ENCODE measurements at places on chromosomes 2 and 18.

GRCh38 chr2:56185582-56186046, 1.8 kb downstream of the CCDC85A start:
- peak; percentile 84 for DNase-seq

GRCh38 chr2:128315829-128316776, 2.6 kb downstream of the HS6ST1 start:
- DNase-seq = no peak

DNA sequence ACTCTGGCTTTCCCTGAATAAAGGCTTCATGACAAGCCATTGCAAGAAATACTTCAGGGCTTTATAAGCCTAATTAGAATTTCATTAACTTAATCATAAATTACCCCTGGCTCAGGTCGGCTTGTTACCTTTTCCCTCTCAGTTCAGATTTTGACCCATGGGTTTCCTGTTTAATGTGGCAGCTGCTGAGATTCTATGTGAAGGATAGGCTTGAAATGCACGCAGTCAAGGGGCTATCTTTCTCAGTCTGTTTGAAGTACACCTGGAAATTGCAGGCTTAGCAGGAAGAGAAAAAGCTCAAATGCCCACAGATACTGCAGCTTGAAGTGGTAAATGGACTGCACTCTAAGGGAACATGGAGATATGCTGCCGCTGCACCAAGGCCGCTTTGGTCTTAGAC, 49.4 kb downstream of the CAVIN2 start:
- no peak for DNase-seq

DNA sequence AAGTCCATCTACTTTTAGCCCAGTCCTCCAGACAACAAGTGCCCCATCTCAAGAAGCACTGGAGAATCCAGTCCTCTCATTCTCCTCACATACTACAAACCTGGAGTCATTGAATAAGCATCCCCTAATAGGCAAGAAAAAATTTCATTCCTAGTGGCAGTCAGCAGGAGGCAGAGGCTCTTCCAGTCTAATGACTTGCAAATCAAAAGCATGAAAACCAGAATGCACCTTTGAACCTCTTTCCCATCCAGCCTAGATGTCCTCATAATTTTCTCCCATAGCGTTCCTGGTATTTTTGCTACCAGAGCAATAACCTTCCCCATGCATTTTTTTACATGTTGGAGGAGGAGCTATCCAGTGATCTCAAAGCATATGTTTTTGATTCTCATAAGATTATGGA, 252.6 kb downstream of the TTC32 start:
- no peak for DNase-seq

- DNase-seq = no peak
Observed at GRCh38 chr2:194380011-194380410, 1277.0 kb upstream of the SLC39A10 start.

DNA sequence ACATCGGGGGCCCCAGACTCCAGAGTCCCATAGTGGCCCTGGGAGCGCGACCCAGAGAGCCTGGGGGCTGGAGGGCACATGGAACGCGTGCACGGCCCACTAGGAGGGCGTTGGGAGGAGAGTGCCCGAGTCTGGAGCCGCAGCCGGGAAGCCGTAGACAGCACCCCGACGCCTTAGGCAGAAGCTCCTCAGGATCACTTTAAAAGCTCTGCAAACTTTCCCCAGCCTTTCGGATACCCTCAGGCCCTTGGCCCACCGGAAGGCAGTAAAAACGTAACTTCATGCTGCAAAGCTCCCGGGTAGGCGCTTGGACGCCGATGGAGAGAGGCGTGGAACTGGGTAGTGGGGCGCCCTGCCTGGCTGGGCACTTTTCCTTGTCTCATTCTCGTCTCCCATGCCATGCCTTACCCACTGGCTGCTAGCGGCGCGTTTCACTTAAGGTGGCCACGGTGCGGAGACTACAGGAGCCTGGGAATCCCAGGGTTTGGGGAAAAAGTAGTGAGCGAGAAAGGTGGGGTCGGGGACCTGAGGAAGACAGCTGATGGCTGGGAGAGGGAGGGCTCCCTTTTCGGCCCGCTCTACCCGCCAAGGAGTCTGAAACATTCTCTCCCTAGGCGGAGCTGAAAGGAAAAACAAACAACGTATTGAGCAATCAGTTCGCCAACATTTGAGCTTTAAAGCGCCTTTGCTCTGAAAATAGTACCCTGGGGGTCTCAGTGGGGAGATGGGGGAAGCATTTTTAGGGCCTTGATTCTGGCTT, 141.8 kb downstream of the MEIS1 start:
- DNase-seq = no peak

GRCh38 chr2:54581326-54582039, 125.4 kb downstream of the SPTBN1 start:
- DNase-seq = no peak

DNA sequence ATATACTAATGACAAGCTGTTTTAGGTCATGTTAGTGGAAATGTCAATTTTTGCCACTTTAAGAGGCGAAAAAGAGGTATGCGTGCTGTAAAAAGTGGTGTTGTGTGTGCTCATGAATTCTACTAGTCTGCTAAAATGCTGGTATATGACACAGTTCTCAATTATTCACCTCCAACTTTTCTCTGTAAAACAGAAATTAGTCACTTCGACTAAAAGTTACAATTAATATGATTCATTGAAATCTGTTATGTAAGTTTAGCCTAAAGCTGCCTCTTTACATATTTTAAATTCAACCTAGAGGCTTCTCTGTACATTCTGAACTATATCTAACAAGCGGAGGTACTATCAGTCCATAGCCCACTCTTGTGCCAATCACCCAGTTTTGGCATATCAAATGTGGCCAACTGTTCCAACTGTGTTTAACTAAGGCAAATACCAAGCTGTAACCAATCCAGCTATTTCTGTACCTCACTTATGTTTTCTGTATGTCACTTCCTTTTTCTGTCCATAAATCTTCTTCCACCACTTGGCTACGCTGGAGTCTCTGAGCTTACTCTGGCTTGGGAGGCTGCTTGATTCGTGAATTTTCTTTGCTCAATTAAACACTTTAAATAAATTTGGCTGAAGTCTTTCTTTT, 20.8 kb downstream of the BAZ2B start:
- DNase-seq = no peak

GRCh38 chr18:56541793-56542192, 96.6 kb downstream of the TXNL1 start:
- DNase-seq = no peak

DNA sequence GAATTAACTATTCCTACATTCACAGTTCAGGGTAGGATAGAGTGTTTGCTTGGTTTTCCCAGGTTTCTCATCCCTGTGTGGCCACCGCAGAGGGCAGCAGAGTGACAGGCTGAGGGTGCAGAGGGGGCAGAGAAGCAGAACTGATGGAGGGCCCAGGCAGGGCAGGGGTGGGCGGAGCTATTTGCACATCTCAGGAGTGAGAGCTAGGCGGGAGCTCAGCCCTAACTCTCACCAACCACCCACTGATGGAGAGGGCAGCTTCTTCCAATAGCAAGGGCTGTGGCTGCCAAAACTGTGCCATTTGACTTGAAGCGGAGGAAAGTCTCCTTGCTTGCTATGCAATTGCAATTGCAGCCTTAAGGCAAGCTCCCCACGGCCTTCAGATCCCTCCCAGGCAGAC, 12.0 kb upstream of the DARS1 start:
- no peak for DNase-seq

All from urothelium cell line (cell line).